ENCODE measurements at places on chromosomes 6 and 20.

GRCh38 chr6:50698546-50698945 is 14.8 kb upstream of the TFAP2D start:
- no peak for DNase-seq

DNA sequence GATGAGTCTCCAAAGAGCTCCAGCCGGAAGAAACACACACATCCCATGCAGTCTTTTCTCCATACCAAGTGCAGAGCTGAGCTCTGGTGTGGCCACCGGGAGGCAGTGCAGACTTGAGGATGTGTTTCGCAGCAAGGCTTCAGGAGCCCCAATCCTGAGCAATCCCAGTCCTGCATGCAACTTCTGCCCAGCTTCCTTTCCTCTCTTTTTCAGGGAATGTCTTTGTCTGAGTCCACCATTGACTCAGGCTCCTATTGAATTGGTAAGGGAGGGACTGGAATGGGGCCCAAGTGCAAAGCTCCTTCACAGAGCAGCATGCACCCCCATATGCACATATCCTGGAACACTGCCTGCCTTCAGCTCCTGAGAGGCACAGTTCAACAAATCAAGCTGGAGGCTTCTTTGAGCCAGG is 50.5 kb upstream of the ASIP start:
- no peak for DNase-seq

GRCh38 chr20:6509374-6509773 is 258.1 kb upstream of the BMP2 start:
- no peak for DNase-seq

GRCh38 chr6:127865108-127865507 is 35.8 kb downstream of the THEMIS start:
- no peak for DNase-seq

GRCh38 chr6:88605271-88605670 is 358.1 kb downstream of the RNGTT start:
- no peak for DNase-seq

GRCh38 chr6:46749731-46750130 is 3.0 kb downstream of the ANKRD66 start:
- no peak for DNase-seq

DNA sequence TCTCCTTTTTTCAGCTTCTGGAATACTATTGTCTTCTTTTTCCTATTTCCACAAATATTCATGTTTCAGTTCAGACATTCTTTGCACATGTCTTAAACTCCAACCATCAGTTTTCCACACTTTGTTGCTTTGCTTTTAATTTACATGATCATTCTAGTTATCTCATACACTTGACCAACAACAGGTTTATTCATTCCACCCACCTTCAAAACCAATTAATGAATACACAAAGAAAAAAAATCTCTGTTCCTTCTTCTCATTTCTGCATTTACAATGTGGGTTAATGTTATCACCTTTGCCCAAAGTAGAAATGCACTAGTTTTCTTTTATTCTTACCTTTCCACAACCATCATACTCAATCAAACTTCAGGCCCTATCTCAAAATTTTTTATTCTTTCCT is 216.7 kb downstream of the FRK start:
- no peak for DNase-seq

- no peak for DNase-seq
Measured at GRCh38 chr6:168871642-168872315, 381.9 kb downstream of the THBS2 start.

DNA sequence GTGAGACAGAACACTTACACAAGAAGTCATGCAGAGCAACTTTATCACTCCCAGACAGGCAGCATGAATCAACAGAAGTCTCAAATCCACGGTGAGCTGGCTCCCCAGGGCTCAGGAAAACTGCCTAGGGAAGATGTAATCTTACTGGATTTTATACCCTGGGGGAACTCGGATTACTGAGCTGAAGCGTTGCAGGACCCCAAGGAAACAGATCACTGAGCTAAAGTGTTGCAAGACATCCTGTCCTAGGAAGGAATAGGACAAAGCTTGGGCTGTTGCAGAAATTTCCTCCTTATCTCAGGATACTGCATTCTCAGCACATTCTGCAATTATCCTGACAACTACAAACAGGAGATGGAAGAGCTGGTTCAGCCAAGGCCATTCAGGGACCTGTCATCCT is 224.8 kb downstream of the TFAP2A start:
- DNase-seq = no peak
